Stimulated activated CD4-positive, alpha-beta T cell treated with anti-CD3 and anti-CD28 coated beads, Interleukin-1b, Interleukin-23, amount 100 ng/mL, for 1 hour (primary cell): ENCODE measurements at places on chromosomes 4 and X.
A peak's percentile ranks its signal among the peaks of the same experiment; 100 is the strongest.

DNA sequence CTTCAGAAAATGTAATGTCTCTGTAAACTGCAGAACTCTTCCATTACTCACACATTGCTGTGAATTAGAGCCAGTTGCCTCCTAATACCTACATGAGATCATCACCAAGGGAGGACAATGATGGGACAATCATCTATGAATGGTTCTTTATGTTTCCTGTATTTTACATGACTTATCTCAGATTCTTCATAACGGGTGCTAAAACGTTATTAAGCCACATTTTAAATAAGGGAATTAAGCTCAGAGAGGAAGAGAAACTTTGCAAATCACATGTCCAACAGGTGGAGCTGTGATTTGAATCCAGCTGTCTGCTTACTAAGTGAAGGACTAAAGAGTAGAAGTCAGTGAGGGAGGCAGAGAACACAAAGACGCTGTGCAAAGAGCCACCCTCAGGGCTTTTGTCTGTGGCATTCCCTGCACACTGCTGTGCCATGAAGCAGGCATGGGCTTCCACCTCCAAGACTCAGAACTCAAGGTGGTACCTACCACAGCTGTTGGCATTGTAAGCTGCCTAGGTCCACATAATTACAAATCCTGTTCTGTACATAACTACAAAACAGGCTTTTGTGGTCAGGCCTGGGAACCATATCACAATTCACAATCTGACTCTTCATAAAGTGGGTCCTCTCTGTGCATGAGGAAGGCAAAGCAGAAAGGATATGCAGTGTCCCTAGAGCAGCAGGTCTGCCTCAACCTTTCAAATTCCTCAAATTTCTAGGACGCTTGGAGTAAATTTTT lies 12.8 kb downstream of the TBC1D9 start:
- no peak for DNase-seq

- no peak for DNase-seq
These were observed 31.8 kb downstream of the PRRG1 start for GRCh38 chrX:37380924-37381323.

DNA sequence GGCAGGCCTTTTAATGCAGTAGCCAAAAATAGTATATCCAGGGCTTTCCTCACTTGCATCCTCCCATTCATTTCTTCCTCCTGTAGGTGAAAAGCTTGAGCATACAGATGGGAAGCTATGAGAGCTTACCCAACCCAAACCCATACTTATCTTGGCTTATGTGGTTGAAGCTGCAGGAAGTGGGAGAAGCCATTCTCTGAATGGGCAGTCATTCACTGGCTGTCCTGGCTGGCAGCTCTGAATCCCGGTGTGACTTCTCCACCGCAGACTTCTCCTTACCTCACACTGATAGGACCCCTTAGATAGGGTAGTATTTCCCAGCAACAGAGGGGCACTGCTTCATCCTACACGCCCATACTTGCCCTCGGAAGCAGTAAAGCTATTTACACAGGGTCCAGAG lies 125.4 kb downstream of the AMMECR1 start:
- DNase-seq: no peak

GRCh38 chr4:21888195-21888976 lies 60.2 kb downstream of the KCNIP4 start:
- DNase-seq: no peak

GRCh38 chr4:4852591-4853362 lies 6.7 kb upstream of the MSX1 start:
- no peak for DNase-seq

- no peak for DNase-seq
These were observed 16.0 kb upstream of the LSM6 start for GRCh38 chr4:146159384-146160058.

- no peak for DNase-seq
These were observed 707 bp upstream of the UNC5C start for GRCh38 chr4:95549246-95550114.

DNA sequence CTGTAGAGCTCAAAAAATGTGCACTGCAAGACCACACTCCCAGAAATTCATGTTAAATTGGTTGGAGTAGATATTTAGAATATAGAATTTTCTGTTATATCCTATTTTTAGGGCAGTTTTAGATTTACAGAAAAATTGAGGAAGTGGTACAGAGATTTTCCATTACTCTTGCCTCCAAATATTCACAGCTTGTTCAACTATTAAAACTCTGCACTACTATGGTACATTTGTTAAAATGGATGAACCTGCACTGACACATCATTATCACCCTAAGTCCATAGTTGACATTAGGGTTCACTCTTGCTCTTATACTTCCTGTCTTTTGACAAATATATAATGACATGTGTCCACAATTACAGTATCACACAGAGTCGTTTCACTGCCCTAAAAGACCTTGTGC lies 1724.5 kb downstream of the C4orf33 start:
- DNase-seq: no peak

GRCh38 chr4:182741914-182742313 lies 175.3 kb downstream of the DCTD start:
- no peak for DNase-seq

GRCh38 chrX:38407126-38407525 lies 54.7 kb downstream of the OTC start:
- no peak for DNase-seq

GRCh38 chrX:70301716-70302115 lies 11.8 kb downstream of the KIF4A start:
- DNase-seq: no peak

- DNase-seq: no peak
These were observed 19.8 kb upstream of the TASL start for GRCh38 chrX:30597216-30598012.

DNA sequence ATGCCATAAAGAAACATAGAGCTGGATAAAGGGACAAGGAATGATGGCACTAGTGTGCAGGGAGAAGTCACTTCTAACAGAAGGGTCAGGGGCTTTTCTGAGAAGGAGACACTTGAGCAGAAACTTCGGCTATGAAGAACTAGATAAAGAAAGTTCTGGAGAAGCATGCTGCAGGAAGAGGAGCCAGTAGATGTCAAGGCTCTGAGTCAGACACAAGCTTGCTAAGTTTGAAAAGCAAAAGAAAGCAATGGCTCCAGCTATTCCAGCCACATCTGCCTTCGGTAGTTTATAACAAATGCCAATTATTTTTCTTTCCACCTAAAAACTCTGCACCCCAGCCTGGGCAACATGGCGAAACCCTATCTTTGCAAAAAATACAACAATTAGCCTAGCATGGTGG lies 7.5 kb downstream of the NUDT6 start:
- no peak for DNase-seq

- DNase-seq: no peak
These were observed 109.0 kb downstream of the ANXA3 start for GRCh38 chr4:78660559-78660958.

DNA sequence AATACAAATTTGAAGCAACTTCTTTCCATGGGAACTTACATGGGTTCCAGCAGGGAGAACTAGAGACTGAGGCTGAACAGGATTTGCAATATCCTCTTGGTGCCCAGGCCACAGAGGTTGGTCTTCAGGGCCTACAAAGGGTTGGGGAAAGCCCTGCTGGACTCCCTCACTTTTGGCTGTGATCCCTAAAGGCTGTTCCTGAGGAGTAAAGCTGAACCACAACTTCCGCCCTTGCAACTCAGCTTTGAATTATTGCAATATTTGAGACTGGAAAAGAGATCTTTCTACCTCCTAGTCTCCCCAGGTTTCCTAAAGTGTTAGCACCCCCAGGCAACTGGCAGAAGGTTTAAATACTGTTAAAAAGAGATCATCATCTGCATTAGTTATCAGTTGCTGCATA lies 26.9 kb downstream of the DCHS2 start:
- no peak for DNase-seq

- peak; percentile 13 for DNase-seq
These were observed 16.8 kb downstream of the FGFR3 start for GRCh38 chr4:1809754-1810502.

DNA sequence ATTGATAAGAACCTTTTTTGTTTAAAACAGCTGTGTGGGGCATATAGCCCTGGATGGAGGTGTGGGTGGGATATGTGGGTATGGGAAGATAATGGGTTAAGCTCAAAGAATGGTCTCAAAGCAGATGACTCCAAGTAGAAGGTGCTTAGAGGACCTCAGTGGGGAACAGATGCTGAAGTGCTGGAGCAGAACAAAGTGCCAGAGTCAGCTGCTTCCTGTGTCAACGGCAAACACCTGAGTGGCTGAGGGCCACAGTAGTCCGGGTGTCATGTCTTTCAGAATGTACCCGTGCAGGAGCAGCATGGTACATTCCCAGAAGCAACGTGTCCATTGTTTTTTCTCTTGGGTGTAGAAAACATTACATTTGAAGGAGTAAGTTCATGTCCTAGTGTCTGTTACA lies 210.6 kb downstream of the CCNG2 start:
- no peak for DNase-seq

GRCh38 chr4:73847526-73848182 lies 5.4 kb upstream of the PF4V1 start:
- DNase-seq: no peak
